CD4-positive, alpha-beta T cell treated with Interleukin-6 at 100 ng/mL for 8 hours (primary cell): ENCODE measurements at places on chromosomes 6 and 20.
A peak's percentile ranks its signal among the peaks of the same experiment; 100 is the strongest.

GRCh38 chr6:21034345-21034744, 500.1 kb downstream of the CDKAL1 start:
- no peak for DNase-seq

- peak; percentile 76 for DNase-seq
These were observed 87.3 kb downstream of the SCML4 start for GRCh38 chr6:107736713-107737396.

- DNase-seq: no peak
These were observed 10.4 kb downstream of the TGM6 start for GRCh38 chr20:2390951-2391675.

GRCh38 chr20:64090165-64090564, 6.0 kb upstream of the LKAAEAR1 start:
- DNase-seq: no peak

DNA sequence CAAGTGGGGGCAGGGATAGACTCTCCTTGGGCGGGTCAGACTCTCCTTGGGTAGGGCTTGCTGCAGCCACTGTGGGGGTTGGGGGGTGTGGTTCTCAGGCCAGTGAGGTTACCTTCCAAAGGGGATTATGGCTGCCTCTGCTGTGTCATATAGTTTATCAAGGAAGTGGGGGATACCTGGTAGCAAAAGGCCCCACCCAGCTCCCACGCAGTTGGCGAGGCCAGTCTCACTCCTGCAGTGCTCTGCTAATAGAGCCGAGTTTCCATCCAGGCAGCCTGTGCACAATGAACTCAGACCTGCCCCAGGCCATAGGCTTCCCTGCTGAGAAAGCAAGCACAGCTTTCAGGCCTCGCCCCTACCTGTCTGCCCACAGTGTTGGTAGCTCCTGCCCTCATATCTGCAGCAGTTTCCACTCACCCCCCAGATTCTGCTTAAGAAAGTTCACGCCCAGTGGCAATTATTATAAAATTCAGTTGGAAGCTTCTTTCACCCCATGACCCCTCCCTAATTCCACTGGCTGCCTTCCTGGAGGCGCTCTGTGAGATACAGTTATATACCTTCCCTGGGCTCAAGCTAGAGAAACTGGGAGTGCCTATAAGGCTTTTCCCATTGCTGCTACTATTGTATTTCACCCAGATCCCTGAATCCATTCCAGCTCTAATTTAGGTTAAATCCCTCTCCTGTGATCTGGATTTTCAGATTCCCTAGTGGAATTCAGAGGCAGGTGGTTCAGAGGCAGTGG, 56.1 kb downstream of the HDDC2 start:
- no peak for DNase-seq

DNA sequence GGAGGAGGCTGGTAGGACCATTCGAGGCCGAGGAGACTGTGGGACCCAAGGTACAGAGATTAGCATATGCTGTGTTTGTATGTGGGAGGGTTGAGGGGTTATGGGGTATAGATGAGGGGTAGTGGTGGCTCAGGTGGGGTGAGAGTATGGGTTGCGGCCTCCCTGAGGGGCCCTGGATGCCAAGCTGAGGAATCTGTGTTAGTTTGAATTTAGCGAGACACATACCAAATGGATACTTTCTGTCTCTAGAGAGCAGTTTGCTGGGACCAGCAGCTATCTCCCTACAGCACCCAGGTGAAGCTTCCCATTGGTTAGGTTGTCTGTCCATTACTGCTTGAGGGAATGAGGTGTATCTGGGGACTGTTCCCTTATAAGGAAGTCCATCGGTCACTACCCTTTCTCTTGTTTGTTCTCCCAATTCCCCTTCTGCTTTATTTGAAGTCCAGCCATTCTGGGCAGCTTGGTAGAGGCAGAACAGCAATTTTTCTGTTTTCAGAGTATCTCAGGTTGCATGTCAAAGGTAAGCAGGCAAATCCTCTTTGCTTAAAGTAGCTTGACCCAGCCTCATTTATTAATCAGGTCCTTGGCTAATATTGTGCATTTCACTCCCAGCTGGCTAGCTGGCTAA, 15.2 kb downstream of the CHMP4B start:
- no peak for DNase-seq

DNA sequence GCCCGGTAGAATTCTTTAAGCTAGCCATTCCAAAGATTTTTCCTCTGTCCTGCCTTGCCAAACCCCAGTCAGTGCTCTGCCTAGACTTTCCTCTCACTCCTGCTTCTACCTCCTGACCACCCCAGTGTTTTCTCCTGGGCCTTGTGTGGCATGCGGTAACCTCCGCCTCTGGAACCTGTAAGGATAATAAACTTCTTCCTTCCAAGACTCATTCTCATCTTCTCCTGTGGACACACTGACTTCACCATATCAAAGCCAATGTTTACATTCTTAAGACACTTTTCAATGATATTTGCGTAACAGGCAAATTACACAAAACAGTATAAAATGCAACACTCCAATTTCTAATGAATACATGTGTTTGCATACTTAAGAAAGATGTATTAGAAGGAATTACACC, 354.6 kb downstream of the RNF144B start:
- DNase-seq: no peak

- peak; percentile 86 for DNase-seq
These were observed at the start of gene HM13 for GRCh38 chr20:31514154-31515071. HM13 (plus strand) TSS chr20:31514442; CDS start chr20:31514552, 110 bp downstream.

- no peak for DNase-seq
These were observed 108.6 kb upstream of the DUSP22 start for GRCh38 chr6:183668-184067.

GRCh38 chr6:101668496-101669030, 275.1 kb downstream of the GRIK2 start:
- no peak for DNase-seq

DNA sequence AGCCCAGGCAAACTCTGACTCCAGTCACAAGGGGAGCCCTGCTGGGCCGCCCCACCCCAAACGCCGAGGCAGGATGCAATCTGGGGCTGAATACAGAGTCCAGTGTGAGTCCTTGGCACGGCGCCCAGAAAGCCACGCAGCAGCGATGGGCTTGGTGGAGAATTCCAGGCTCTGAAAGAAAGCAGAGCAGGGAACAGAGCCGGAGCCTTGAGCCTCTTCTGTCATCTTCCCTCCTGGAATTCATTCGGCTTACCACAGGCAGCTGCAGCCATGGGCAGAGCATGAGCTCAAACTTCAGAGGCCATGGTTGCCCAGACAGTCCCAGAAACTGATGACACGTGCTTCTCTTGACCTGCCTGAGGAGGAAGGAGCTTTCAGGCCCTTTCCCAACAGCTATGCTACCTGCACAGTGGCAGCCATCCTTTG, 441.1 kb upstream of the JARID2 start:
- DNase-seq: no peak

DNA sequence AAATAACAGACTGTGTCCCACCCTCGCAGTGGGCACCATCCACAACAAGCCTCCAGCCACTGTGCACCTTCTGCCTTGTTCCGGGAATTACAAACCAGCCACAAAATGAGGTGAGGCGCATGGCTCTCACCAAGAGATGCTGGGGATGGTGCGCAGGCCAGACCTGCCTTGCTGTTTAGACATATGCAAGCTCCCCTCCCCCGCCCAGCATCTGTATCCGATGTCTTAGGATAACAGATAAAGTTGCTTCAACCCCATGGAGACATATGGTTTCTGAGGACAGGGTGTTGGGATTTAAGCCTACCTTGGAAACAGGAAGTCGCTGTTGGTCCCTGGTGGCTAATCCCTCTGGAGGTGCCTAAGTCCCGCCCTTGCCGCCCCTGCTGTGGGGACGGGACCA, 50.4 kb upstream of the MPC1 start:
- DNase-seq: no peak

- DNase-seq: no peak
These were observed 263.9 kb upstream of the JARID2 start for GRCh38 chr6:14981960-14982359.

DNA sequence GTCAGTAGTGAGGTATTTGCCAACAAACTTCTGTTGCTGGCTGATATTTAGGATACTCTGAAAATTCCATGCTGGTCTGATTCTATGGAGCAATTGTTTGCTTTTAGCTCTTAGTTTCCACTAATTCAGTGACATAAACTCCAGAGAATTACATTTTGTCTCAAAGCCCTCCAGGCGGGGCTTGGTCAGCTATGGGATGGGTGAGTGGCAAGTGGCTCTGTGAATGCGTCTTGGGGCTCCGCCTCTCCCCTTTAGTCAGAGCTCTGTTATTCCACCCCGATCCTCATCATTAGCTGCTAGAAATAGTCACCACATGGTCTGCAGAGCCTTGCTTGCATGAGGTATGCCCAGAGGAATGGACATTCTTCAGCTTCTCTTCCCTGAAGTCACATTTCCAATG, 540.6 kb downstream of the QKI start:
- no peak for DNase-seq

GRCh38 chr6:148432462-148433195, 90.0 kb downstream of the SASH1 start:
- DNase-seq: no peak

- DNase-seq: no peak
These were observed 169.7 kb downstream of the MYLK4 start for GRCh38 chr6:2581011-2581410.

- no peak for DNase-seq
These were observed 16.8 kb downstream of the POFUT1 start for GRCh38 chr20:32224463-32224862.

DNA sequence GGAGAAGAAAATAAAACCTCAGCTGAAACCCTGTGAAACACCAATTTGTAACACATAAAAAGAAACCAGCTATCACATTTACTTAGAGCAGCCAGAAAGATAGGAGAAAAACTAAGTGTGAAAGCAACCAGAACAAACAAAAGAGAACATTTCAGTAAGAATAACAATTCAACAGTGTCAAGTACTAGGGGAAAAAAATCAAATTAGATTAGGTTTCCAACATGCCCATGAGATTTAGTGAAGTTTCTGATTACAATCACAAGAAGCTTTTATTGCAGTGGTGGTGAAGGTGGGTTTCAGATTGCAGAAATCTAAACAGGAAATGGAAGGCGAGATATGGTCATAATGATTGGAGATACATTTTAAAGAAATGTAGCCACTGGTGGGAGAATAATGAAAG, 22.1 kb upstream of the TRDN start:
- DNase-seq: no peak

DNA sequence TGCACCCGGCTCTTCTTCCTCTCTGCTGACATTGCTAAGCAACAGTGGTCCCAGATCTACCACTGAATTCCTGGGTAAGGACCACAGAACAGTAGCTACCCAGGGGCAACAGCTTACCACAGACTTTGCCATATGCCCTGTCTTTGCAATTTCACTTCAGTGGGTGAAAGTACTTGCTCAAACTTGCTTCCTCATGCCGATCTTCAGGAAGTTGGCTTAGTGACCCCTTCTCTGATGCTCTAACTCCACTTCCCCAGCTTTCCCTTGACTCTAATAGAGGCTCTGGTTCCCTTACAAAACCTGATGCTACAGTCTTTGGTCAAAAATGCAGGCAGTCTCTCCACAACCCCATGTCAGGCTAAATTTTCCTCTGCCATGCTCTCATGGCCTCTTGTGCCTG, 3.3 kb upstream of the TAAR5 start:
- DNase-seq: no peak

DNA sequence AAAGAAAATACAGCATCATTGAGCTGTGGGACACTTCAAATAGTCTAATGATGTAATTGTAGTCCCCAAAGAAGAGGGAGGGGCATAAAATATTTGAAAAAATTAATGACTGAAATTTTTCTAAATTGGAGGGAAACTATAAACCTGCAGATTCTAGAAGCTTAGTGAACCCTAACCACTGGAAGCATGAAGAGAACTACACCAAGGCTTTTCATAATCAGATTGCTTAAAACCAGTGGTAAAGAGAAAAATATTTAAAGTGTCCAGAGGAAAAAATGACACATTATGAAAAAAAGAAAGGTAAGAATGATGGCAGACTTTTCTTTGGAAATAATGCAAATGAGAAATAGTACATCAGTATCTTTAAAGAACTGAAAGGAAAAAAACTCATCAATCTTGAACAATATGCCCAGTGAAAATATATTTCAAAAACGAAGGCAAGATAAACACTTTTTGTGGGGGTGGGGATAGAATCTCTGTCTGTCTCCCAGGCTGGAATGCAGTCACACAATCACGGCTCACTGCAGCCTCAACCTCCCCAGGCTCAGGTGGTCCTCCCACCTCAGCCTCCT, 31.3 kb downstream of the BICRAL start:
- DNase-seq: no peak
